GM12891 (cell line): ENCODE measurements at places on chromosomes 7 and 10.

GRCh38 chr7:132779164-132779563 is 202.9 kb upstream of the PLXNA4 start:
- DNase-seq, result no peak

DNA sequence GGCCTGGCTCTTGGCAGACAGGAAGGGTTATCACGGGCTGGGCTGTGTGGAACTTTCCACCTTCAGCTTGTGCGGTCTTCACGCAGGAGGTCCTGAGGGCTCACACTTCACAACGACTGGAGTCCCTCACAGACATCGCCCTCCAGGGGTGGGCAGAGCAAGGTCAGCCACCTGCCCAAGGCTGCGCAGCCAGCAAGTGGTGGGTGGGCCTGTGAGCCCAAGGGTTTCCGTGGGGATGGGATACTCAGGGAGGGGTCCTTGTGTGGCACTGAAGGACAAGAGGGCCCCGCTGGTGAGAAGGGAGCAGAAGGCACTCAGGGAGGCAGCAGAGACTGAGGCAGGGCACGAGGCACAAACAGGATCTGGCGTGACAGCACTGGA is 22.0 kb downstream of the PDIA4 start:
- DNase-seq, result no peak

- no peak for DNase-seq
Measured at GRCh38 chr7:97732565-97733275, 834 bp downstream of the TAC1 start.

- no peak for DNase-seq
Measured at GRCh38 chr7:151520419-151521261, 945 bp upstream of the RHEB start.

DNA sequence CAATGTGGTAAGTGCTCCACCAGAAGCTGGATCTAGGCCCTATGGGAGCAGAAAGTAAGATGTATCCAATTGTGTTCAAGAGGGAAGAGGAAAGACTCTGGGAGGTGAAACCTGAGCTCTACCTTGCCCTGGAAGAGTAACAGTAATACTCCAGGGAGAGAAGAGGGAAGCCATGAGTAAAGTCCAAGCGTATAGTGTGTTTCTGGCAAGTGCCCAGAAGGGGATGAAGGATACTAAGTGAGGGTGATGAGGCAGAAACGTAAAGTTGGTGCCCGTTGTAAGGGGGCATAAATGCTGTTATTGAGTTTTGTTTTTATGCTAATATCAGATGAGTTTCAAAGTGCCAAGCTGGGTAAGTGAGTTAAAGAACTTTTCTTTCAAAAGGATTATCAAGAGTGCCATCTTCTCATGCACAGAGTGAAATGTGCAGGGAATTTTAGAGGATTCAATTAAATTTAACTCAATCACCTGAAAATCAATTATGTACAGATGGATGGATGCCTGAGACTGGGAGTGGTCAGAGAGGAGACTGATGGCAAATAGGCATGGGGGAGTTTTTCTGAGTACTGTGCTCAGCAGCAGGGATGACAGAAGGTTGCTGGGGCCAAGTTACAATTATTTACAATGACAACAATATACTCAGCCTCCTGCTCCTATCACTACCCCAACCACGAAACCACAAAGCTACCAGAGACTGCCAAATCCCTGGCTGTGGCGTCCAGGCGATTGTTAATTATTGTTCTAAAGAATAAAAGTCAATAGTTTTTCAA is 123.3 kb upstream of the LAMB4 start:
- no peak for DNase-seq

DNA sequence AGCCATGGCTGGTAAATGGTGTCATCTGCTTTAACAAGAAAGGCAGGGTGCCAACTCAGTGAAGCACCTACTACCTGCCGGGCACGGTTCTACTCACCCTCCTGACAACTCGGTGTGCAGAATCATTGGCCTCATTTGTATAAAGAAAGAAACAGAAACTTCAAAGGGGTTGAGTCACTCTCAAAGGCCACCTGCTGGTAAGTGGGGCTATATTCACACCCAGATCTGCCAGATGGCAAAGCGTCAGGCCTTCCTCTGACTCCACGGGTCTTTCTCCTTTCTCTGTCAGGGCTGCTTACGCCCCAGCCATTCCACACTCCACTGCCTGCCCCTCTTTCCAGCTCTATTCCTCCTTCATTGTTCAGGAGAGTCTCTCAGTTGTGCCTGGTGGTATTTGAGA is 309.2 kb downstream of the GFRA1 start:
- no peak for DNase-seq

DNA sequence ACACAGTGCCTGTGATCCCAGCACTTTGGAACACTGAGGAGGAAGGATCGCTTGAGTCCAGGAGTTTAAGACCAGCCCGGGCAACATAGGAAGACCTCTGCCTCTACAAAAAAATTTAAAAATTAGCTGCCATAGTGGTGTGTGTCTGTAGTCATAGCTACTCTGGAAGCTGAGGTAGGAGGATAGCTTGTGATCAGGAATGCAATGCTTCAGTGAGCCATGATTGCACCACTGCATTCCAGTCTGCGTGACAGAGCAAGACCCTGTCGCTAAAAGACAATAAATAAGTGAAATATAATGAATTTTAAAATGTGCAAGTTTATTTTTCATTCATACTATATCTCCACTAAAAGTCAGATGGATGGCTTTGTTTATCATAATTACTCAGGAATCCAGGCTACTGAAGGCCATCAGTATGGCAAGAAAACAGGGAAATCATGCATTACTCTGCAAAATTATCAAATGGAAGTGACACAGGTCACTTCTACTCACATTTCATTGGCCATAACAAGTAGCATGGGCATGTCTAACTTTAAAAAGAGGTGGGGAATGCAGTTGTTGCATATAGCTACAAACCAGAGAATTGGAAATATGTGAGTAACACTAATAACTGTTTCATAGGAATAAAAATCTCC is 32.9 kb upstream of the FAM3C start:
- DNase-seq, result no peak

DNA sequence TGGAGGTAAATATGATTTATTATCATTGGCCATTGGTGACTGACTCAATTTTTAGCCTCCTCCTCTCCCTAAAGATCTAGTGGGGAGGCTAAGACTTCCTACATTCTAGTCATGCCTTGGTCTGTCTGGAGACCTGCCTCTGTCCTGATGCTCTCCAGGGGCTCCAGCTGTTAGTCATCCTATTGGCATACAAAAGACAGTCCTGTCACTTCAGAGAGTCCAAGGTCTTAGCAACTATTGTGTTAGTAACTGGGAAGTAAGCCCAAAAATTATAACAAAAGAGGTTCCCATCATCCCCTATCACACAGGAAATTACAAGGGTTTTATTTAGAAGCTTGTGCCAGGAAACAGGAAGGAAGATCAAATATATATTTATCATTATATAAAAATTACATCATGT is 400.6 kb upstream of the VSTM2A start:
- no peak for DNase-seq

- no peak for DNase-seq
Measured at GRCh38 chr10:71038091-71038633, 149.8 kb upstream of the PCBD1 start.
